ENCODE measurements at places on chromosomes 5 and 9.

GRCh38 chr5:77419644-77420582 lies 72.2 kb downstream of the WDR41 start:
- no peak for DNase-seq

GRCh38 chr5:71703941-71704340 lies 15.1 kb upstream of the CARTPT start:
- DNase-seq: no peak

- DNase-seq: no peak
These were observed 19.3 kb upstream of the PPP2CA start for GRCh38 chr5:134245101-134245604.

DNA sequence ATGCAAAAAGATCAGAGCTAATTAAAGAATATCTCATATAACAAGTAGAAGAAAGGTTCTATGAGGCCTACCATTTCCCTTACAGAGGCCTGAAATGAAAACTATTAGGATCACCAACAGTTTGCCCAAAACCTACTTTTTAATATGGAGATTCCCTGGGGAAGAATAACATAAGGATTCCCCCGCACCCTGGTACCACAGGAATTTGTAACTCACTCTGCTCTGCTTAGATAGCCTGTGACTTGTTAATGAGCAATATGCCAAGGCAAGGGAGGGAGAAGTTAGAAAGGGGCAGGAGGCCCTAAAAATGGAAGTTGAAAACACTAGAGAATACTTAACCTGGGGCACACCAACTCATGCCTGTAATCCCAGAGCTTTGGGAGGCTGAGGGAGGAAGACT lies 107.0 kb downstream of the CDH6 start:
- DNase-seq: no peak

DNA sequence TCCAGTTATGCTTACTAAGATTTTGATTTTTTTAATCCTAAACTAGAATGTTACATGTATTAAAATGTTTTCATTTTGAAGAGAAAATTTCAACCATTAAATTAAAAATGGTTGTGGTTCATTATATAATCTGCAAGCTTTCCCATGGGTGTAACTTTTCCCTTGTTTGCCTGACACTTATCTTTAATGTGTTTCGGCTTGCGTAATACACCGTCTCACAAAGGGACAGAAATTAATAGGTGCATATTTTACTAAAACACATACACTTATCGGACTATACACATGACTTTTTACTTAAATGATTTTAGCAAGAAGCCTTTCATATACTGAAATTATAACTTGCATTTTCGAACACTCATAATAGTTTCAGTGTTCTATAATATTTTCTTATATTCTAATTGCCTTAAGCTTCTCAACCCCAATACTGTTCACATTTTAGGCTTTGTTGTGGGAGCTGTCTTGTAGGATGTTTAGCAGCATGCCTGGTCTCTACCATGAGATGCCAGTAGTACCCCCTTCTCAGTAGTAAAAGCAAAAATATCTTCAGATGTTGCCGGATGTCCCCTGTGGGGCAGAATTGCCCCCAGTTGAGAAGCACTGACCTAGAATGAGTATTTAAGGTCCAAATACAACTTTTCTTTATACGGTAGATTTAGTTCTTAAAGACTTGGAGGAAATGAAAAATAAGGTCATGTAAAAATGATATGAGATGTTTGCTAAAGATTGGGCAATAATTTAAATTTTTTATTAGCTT lies 28.6 kb downstream of the UGCG start:
- no peak for DNase-seq

DNA sequence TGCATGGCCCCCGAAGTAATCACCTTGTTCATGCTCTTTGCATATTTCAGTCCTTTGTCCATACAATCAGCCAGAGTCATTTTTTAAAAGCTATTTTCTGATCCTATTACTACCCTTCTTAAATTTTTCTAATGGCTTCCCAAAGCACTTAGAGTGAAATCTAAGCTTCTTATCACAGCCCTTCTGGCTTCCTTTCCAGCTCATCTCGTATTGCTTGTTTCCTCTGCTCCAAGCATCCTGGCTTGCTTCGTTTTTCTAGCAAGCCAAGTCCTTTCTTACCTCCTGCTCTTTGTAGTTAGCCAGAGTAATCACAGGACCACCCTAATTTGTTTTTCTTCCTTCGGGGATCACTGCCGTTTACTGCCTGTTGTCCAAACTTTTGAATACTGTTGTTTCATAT lies 453.3 kb downstream of the KIF4B start:
- DNase-seq: no peak

- DNase-seq: no peak
These were observed 369.0 kb downstream of the ARHGEF28 start for GRCh38 chr5:73994963-73995362.

DNA sequence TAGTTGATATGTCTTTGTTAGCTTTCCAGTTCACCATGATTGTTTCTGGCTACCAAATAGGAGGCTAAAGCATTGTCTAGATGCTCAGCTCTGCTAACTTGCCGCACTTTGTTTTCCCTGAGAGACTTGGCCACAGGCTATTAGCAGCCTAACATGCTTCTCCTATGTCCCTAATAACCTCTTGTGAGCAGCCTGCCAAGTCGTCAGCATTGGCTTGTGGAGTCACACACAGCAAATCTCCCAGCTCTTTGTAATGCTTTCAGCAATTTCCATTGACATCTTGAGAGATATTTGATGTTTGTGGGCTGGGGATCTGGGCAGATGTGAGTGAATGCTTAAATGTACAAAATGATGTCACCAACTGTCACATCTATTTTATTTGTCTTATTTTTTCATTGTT lies 346.9 kb downstream of the KDM4C start:
- no peak for DNase-seq

DNA sequence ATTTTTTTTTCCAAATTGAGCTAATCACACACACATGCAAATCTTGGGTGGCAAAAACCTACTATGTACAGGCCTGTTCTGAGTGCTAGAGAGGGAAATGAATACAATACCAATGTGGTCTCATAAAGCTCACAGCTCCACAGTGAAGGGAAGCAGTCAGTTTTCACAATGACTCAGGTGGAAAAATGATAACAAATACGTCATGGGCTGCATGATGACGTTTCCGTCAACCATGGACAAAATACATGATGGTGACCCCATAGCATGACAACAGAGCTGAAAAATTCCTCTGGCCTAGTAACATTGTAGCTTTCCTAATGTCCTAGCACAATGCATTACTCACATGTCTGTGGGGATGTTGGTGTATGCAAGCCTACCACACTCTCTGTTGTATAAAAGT lies 252.5 kb downstream of the TRIM32 start:
- DNase-seq: no peak

DNA sequence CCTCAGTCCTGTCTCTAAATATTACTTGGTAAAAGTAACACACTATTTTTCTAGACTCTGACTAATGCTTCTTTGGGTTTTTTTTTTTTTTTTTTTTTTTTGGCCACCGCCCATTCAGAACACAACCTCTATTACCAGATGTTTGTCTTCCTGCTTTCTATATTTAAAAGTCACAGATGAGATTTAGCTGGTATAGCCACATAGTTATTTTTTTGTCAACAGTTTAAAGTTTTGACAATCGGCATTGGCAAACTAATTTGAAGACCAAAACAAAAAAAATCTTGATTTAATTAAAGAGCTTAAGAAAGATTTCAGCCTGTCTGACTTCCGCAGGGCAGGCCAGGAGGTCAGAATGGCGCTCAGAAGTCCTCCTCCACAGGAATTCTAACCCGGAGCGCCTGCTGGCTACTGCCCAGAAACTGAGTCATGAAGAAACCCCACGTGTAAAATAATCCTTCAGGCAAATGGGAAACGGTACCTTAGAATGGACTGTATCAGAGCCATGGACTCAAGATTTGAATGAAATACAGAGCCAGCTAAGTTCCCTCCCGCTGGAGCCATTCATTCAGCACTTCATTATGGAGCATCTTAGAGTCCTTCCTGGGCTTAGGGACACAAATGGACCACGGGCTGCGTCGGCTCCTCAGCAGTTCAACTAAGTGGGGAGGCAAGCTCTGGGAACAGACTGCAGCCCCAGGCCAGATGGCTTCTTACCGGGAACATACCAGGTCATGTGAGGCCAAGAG lies 55.6 kb downstream of the PTPDC1 start:
- no peak for DNase-seq

GRCh38 chr5:154977409-154977808 lies 36.1 kb upstream of the KIF4B start:
- no peak for DNase-seq

- DNase-seq: no peak
These were observed 27.0 kb downstream of the TTLL11 start for GRCh38 chr9:122065923-122066629.

GRCh38 chr5:89343666-89344065 lies 460.7 kb upstream of the MEF2C start:
- no peak for DNase-seq

- DNase-seq: no peak
These were observed 13.4 kb upstream of the RAD23B start for GRCh38 chr9:107269681-107270080.

DNA sequence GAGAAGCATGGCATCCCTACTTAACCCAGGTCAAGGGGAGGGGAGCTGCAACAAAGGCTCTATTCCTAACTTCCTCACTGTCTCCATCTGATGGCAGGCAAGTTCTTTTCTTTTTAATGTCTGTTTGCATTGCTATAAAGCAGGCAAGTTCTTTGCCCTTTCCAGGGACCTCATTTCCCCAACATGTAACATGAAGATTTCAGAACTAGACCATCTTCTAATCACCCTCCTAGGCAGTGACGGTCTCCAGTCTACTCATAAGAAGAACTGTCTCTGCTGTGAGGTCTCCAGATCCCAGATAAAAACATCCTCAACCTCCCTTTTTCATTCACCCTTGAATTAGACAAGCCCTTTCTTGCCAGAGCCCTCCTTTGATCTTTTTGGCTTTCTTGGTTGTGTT lies 42.1 kb downstream of the PPP1R2B start:
- no peak for DNase-seq

- no peak for DNase-seq
These were observed 107.3 kb upstream of the NFIB start for GRCh38 chr9:14421291-14421690.

DNA sequence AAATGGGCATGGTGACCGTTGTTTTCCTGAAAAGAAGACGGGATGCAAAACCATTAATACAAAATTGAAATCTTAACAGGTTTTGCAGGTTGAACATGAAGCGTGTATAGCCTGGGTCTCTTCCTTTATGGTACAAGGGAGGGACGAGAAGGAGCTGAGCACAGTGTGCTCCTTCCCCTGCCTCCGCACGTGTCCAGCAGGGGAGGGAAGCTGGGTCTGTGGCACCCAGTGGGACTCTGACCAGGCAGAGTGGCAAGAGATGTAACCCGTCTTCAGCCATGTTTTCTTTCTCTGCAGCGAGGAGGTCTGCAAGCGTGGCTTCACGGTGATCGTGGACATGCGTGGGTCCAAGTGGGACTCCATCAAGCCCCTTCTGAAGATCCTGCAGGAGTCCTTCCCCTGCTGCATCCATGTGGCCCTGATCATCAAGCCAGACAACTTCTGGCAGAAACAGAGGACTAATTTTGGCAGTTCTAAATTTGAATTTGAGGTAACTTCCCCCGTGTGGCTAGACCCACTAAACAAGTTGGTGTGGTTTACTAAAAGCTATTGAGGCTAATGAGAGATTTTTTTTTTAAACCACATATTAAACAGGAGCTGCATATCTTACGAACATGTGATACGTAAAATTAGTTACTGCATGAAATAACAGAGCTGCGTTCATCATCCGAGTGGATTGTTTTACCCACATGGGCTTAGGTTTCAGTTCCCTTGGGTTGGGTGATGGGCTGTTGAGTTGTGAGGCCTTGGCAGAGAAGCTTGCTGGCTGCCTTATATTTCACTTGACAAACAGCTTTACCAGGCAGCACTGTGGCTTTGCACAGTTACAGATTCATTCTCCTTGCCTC lies 143.7 kb downstream of the TRIO start:
- no peak for DNase-seq

Measured in stimulated activated CD8-positive, alpha-beta memory T cell treated with anti-CD3 and anti-CD28 coated beads, Interleukin-4, amount 100 ng/mL, for 4 hours (primary cell).